ENCODE measurements at places on chromosomes 16 and 17. TPM values are rescaled to one million over a fixed set of nuclear protein-coding genes. Genes with fewer than 3 reads are reported as not detected.

Gene SYT17
- 6.8 TPM for total RNA-seq

Gene CTRB2
- 6.8 TPM for total RNA-seq

DNA sequence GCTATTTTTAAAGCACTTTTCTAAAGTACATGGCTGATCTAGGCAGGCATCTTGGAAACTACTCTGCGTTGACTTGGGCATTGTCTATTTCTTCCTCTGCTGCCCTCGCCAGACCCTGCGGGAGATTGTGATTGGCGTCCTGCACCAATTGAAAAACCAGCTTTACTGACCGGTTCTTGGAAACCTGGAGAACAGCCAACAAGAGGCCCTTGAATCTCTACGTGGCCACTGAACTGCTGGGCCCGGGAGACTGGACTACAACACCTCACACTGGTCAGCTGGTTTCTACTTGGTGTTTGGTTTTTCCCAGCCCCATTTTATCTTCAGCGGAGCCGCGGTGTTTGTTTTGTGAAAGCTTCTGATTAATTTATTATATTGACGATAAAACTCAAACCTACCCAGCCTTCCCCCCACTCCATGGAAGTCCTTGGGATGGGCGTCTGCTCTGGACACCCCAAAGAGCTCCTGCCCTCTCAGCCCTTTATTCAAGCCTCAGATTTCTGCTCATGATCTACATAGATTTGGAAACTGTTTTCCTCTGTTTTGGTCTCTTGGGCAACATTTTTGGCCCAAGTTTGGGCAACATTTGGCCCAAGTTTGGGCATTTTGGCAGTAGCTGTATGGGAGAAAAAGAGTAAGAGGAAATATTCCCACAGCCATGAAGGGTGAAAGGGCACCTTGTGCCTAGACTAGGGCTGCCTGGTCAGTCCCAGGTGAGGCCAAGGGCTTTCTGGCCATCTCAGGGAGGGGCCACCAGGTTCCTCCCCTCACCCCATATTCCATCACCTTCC lies 4.7 kb downstream of the MLX start:
- DNase-seq, result no peak
- no peak overlapping the region for H3K27ac ChIP-seq
- H3K4me3 ChIP-seq, result no peak overlapping the region
- H3K36me3 ChIP-seq, result peaks cover 55% of the 10 kb centered on the region
- H3K4me1 ChIP-seq, result peaks cover 15% of the 10 kb centered on the region
- H3K27me3 ChIP-seq, result no peaks in the 10 kb centered on the region

DNA sequence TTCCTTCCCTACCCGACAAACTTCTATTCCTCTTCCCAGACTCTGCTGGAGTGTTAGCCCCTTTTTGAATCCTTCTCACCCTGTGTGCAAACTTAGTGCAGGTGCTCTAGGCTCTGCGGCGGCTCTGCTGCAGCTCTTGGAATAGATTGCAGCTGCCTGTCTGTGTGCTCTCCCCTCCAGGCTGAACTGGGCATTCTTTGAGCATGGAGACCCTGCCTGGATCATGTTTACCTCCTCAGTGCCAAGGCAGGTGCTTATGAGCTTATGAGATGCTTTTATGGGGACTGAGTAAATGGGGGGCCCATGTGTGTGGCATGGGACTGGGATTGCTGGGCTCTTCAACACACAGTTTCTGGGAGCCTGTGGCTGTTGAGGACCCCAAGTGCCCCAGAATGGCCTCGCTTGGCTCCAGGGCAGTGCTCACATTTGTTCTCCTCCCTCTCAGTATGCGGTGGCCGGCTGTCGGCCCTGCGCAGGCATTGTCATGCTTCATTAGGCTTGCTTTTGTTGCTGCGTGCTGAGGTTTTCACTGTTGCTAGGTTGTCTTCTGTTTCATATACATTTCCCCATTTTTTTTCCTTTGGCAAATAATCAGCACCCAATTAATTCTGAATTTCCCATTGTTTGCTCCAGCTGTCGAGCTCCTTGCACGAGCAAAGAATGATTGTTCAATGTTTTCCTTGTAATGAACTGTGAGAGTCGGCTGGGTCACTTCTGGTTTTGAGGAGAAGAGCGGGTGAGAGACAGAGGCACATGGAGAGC lies 185.5 kb upstream of the NLRP1 start:
- H3K36me3 ChIP-seq, result no peaks in the 10 kb centered on the region
- peaks cover 7% of the 10 kb centered on the region for H3K27me3 ChIP-seq
- no peaks in the 10 kb centered on the region for H3K4me1 ChIP-seq
- no peak overlapping the region for H3K4me3 ChIP-seq

GRCh38 chr16:83513008-83513755 lies 294.6 kb upstream of the HSBP1 start:
- DNase-seq, result no peak
- peaks cover 10% of the 10 kb centered on the region for H3K36me3 ChIP-seq
- H3K27ac ChIP-seq, result no peak overlapping the region
- H3K4me1 ChIP-seq, result no peaks in the 10 kb centered on the region

DNA sequence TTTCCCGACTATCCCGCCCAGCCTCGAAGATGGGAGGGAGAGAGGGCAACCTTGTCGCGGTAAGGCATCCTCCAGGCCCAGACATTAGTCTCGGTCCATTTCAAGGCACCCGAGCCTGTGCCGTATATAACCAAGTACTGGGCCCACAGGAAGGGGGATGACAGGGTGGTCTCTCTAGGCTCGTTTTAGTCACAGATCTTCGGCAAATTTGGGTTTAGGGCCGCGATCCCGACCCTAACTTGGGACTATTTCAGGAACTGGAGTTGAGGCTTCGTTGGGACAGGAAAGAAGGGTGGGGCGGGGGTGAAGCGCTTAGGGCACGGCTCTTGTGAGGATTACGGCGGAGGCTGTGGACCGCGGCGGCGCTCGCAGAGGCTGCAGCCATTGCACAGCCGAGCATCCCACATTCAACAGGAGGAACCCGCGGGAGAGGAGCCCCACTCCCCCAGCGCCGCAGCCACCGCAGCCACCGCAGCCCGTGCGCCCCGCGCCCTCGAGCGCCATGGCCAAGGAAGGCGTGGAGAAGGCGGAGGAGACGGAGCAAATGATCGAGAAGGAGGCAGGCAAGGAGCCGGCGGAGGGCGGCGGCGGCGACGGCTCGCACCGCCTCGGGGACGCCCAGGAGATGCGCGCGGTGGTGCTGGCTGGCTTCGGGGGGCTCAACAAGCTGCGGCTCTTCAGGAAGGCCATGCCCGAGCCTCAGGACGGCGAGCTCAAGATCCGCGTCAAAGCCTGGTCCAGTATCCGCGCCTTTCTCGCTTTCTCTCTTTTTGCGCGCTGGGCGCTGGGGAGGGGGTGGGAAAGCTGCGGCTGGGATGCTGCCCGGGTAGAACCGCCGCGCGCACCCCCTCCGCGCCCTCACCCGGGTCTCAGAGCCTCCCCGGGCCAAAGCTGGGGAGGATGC lies at the start of gene VAT1L:
Gene VAT1L (plus strand): TSS at position 384 of the 904 bp plus-strand sequence. CDS start 119 bp downstream, at position 503.
- H3K27ac ChIP-seq, result no peak within 1 kb of the TSS
- peaks cover 4% of the 10 kb centered on the region for H3K36me3 ChIP-seq
- H3K27me3 ChIP-seq, result peaks cover 46% of the 10 kb centered on the region
- peaks cover 20% of the 10 kb centered on the region for H3K4me1 ChIP-seq

DNA sequence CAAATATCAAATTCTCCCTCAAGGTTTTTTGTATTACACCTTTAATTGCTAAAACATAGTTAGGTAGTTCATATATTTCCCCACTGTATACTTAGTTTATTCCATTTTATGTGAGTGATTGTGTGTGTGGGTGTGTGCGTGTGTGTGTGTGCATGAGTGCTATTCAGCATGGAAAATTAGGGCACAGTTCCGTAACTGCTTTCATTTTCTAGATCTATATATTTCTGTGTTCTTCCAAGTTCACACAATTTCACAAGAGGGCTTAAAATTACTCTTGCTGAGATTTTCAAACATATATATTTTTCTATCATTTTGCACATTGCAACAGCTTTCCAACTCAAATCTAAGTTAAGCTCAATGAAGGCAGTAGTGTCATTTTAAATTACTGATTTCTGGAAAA lies 782.9 kb upstream of the SOX9 start:
- H3K27ac ChIP-seq, result no peak overlapping the region
- no peaks in the 10 kb centered on the region for H3K27me3 ChIP-seq

Measured in WTC11 (cell line).